ENCODE measurements at places on chromosomes 2 and 18.

GRCh38 chr2:156196031-156196430, 136.5 kb downstream of the NR4A2 start:
- DNase-seq: no peak

DNA sequence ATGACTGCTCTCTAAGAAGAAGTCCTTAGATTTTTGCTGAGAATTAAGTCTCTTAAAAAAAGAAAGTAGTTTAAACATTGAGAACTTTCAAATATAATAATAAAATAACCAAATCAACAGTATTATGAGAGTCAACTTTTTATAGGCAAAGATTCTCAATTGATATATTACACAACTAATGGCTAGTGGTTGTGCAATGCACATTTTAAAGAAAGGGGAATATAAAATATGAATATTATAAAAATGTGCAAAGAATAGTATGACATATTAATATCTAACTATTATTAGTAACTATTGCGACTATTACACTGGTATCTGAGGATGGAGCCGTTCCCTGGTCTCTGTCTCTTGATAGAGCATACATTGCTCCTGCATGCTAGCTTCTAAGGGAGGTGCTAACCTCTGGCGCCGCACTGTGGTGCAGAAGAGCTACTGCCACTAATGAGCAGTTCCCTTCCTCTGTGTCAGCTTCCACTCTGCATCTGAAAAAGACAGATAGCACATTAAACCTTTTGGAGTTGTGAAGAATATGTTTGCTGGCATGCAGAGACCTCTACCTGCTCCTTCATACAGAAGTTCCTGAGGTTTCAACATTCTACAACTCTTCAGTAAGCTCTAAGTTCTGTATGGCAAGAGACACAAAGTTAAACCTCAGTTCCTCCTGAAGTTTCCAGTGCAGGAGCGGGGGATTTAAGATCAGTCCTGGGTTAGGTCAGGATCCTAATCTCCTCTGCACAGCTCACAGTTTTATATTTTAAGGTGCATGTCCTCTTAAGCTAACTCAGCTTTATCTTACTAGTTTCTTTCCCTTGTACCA, 3.5 kb upstream of the SLC9A2 start:
- DNase-seq: peak; percentile 67

- no peak for DNase-seq
Measured at GRCh38 chr18:3620146-3621119, 170.5 kb downstream of the TGIF1 start.

- DNase-seq: no peak
Measured at GRCh38 chr18:2534906-2535305, 36.4 kb downstream of the METTL4 start.

DNA sequence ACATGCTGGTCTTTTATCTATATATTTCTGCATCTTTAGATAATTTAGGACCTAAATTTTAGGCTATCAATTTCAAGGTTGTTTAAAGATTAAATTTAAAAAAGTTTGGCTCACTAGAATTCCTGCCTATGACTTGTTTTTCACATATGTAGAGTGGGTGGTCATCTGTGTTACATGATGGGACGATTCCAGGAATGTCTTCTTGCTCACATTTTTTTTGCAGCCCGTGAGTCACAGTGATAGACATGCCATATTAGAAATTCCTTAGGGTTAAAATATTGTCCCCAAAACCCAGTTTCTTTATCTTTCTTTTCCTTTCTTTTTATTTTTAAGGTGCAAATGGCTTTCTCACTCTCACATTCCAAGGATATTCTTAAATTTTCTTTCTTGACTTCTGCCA, 652.0 kb downstream of the PLCL1 start:
- DNase-seq: no peak

- DNase-seq: peak; percentile 57
Measured at GRCh38 chr2:236665101-236665500, 95.5 kb downstream of the ACKR3 start.
